ENCODE measurements at places on chromosomes 7 and 10.
A peak's percentile ranks its signal among the peaks of the same experiment; 100 is the strongest.

DNA sequence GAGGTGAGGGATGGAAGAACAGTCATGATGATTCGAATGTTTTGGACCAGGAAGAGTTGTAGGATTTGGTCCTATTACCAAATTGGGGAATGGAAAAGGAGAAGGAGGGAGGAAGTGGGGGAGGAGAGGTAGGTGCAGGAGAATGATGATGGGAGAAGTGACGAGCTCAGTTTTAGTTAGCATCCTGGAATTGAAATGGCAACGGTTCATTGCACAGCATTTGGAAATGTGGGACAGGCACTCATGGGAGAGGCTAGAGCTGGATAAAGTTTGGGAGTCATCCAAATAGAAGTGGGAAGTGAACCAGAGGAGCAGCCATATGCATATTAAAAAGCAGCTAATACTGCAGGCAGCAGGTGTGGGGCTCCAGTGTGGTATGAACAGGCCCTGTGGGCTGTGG, 253.6 kb downstream of the SORCS3 start:
- DNase-seq: no peak

- DNase-seq: no peak
Observed at GRCh38 chr7:51545131-51545530, 228.5 kb upstream of the COBL start.

DNA sequence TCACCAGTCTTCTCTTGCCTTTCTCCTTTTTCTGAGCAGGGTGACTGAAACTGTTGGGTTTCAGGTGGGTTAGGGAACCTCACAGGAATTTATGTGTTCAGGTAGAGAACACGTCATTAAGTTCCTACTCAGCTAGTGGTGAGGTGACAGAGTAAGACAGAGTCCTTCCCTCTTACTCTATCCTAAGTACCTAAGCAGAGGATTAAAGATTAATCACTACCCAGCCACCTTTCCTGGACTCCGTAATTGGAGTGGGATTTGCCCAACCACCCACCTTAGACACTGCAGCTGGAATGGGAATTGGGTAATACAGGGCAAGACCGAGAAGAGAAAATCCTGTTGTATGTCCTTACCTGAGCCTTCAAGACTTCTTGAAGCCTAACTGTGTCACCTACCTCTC, 158.1 kb downstream of the LRRC4 start:
- no peak for DNase-seq

DNA sequence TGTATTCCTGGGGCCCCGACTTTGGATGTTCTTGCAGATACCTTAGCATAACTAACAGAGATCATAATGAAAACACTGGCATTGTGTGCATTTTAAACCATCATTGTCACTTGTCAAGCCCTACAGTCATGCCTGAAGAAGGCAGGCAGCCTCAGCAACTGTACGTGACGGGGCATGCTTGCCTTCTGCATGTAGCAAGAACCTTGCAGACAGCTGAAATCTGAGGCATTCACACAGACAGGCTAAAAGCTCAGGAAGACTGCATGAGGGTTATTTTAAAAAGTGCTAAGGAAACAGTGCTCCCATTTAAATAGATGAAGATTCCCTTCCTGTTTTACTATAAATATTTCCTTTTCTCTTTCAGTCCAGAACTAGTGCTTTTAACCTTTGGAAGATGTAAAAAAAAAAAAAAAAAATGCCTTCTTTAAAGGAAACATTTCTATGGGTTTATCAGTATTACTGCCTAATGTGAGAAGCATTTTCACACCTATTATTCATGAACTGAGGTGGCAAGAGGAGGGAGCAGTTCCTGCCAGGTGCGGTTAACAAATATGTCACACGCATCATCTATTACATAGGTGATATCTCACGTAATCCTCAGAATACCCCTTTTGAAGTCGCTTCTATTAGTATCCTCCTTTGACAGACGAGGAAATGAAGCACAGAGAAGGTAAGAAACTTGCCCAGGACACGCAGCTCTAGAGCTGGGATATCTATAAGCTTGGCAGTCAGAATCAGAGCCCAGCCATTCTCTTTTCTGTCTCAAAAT, 88.1 kb downstream of the PRKCQ start:
- DNase-seq: peak; percentile 10

Measured in stimulated activated CD8-positive, alpha-beta memory T cell treated with anti-CD3 and anti-CD28 coated beads, Interleukin-7, amount 100 ng/mL, for 1 hour (primary cell).